ENCODE measurements at places on chromosomes 16 and 17.
A peak's percentile ranks its signal among the peaks of the same experiment; 100 is the strongest.

GRCh38 chr16:57755061-57755684 is 19.6 kb downstream of the KATNB1 start:
- no peak for DNase-seq

DNA sequence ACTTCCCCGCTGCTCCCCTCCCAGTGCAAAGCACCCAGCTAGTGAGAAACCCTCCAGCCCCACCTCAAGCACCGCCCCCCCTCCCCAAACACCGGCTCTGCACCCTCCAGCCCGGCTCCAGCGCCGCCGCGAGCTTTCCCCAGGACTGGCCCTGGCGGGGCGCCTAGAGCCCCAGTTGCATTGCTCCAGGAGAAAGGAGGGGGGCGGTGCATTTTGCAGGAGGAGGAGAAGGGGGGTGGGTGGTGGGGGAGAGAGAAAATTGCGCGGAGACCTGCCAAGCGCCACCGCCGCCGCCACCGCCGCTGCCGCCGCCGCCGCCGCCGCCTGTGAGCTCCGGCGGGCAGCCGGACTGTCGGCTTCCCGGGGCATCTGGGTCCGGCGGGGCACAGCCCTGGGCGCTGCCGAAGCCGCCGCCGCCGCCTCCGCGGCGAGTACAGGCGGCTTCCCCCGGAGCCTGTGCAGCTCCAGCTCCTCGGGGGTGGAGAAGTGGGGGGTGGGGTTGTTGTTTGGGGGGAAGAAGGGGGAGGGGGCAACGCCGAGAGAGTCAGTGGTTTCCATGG is 333 bp upstream of the NOG start:
- DNase-seq = no peak

DNA sequence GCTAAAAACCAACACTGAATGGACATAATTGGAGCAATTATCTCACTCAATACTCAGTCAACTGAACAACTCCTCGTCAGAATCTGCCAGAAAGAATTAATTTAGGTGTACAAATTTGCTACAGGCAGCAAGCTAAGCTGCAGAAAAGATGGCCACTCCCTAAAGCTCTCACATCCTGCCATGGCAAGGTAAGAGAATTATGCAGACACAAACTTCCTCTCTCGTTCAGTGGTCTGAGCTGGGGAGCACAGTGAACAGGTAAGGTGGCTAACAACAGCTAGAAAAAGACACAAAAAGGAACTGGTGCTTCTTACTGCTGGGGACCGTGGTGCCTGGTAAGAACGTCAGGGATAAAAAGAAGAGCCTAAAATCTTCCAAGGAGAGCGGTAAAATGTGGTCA is 74.9 kb upstream of the BCAR1 start:
- no peak for DNase-seq

GRCh38 chr16:78957317-78958100 is 643.0 kb downstream of the MAF start:
- DNase-seq = no peak

GRCh38 chr17:50513495-50513894 is 5.3 kb downstream of the MYCBPAP start:
- no peak for DNase-seq

GRCh38 chr17:44602390-44602789 is 45.1 kb downstream of the FZD2 start:
- DNase-seq = no peak

GRCh38 chr16:78395035-78395434 is 295.6 kb downstream of the WWOX start:
- no peak for DNase-seq

DNA sequence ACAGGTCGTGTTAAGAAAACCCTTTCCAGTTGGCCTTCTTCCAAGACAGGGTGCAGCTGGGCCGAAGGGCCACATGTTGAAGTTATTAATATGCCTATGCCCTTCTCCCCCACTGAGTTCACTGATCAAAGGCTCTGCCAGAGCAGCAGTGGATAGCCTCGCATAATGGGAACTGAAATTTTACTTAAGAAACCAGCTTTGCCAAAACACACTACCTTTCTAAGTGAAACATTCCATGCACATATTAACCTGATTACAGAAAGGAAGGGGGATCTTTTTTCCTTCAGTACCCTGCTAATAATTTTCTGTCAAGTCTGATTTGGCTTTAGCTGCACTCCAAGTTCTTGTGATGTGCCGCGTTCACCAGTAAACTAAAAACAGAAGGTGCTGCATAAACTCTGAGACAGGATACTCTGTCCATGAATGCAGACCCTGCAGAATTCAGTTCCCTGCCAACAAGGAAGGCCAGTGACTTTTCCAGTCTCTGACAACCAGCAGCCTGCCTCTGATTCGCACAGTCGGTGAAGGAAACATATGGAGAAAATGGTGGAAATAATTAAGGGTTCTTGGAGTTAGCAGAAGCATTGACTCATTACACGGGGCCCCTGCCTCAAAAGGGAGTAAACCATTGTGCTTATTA is 283.8 kb downstream of the ZFHX3 start:
- no peak for DNase-seq

- no peak for DNase-seq
Measured at GRCh38 chr16:25690552-25691143, 1.1 kb upstream of the HS3ST4 start.

- DNase-seq = no peak
Measured at GRCh38 chr16:65908568-65908967, 457.9 kb upstream of the CDH5 start.

- no peak for DNase-seq
Measured at GRCh38 chr16:12920739-12921138, 19.3 kb downstream of the SHISA9 start.

DNA sequence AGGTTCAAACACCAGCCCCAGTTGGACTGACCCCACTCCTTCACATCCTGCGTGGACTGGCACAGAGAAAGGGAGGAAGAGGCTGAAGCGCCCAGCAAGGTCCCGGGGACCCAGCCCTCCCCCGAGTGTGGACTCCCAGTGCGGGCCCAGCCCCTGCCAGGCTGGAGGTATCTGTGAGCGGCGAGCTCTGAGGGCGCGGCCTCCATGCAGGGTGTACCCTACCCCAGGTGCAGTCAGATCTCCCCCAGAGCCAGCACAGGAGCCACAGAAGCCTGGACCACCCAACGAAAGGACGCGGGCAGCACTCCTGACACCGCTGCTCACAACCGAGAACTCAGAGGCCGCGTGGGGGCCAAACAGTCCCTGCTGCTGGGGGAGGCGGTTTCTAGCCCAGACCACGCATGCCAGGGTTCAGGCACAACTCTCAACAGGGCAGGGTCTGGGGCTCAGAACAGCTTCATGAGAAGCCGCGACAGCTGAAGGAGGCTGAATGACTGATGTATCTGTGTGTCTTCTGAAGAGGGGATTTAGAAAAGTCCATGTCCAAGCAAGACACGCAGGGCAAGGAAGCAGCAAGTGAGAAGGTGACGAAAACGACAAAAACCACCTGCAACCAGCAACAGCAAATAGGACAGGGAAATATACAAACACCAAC is 8.5 kb downstream of the SLC38A10 start:
- no peak for DNase-seq

DNA sequence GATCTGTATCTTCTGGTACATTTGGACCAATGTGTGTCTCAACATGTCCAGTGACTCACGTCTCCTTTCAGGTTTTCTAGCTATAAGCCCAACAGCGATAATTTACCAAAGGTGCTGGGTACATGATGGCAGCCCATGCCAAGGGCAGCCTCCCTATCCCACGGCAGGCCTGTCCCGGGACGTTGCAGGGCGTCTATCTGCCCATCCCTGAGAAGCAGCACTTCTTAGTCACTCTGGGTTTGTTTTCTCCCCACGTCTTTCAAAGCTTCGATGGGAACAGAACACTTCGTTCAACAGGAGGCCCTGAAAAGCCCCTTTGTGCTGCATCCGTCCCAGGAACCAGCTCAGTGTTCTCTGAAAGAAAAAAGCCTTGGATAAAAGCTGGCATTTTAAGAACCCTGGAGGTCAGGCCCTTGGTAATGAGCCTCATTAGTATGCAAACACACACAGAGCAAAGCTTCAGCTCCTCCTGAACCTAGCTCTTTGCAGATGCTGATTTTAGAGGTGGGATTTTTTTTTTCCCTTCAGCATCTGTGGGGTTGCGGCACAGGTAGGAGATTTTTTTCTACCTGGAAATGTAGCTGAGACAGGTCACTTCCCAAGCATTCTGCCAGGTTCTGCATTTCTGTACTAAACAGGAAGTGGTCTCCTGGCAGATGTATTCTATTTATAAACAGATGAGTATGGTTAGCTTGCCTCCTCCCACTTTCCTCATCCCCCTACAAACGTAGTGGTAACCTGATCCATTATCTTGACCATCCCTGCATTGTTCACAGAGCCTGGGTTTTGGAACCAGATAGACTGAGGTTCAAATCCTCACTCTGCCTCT is 17.5 kb upstream of the MT4 start:
- DNase-seq = peak; percentile 10

- no peak for DNase-seq
Measured at GRCh38 chr17:41638941-41639340, 14.6 kb upstream of the KRT17 start.

DNA sequence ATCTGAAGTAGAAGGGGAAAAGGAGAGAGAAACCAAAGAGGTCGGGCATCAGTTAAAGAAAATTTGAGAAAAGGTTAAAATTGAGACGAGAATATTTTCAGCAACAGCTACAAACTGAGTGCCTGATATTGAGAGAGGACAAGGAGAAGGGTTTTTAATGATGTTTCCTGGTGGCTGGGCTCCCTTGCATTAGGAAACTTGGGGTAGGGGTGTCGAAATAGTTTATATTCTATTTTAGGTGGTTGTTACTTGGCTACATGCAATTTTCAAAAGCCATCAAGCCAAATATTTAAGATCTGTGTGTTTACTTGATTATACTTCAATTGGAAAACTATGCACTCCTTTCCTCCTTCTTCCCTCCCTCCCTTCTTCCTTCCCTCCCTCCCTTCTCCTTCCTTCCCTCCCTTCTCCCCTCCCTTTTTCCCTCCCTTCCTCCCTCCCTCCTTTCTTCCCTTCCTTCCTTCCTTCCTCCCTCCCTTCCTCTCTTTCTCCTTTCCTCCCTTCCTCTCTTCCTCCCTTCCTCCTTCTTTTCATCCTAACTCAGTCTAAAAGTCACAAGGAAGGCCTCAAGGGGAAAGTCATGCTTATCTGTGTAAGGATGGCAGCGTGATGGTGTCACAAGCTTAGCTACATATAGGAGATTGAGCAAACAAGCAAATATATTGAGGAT is 1.8 kb upstream of the APOH start:
- no peak for DNase-seq

GRCh38 chr17:79989106-79989835 is 46.4 kb downstream of the TBC1D16 start:
- DNase-seq = no peak

GRCh38 chr17:44981221-44981968 is 13.3 kb upstream of the C1QL1 start:
- DNase-seq = peak; percentile 27

DNA sequence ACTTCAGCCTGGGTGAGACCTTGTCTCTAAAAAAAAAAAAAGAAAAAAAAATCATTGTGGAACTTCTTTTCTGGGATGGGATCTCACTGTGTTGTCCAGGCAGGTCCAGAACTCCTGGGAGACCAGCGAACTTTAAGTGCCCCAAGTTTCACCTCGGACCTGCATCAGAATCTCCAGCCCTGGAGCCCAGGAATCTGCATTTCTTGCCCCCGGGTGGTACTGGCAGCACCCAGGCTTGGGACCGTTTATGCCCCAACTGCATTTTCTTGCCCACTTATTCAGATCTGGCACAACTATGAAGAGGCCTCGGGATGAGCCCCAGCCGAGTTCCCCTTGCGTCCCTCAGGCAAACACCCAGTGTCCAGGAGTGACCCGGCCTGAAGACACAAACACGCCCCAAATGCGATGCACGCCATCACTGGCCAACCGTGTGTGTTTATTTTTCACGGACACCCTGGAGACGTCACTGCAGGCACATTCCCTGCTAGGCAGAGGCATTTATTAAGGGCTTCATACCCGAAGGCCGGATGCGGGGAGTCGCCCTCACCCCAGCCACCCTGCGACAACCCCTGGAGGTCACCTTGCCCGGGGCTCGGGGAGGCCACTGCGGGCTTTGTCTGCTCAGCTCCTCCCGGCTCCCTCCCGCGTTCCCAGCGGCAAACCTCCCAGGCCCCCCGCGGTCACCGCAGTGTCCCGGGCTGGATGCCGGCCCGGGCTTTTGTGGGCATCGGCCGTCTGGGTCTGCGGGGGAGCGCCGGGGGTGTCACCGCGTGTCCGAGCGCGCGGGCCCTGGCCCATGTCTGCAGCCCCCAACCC is 684 bp upstream of the SPIRE2 start:
- peak; percentile 24 for DNase-seq

DNA sequence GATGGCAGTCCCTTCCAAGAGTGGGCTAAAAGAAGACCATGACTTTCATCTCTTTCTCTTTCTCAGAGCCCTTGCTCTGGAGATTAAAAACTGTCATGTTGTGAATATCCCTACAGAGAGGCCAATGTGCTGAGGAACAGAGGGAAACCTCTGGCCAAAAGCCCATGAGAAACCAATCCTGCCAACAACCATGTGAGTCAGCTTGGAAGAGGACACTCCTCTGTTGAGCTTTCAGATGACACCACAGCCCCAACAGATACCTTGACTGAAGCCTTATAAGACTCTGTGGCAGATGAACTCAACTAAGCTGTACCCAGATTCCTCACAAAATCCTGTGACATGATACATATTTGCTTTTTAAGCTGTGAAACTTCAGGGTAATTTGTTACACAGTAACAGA is 19.6 kb downstream of the CPPED1 start:
- DNase-seq = no peak

GRCh38 chr16:64196444-64196843 is 925.4 kb downstream of the CDH11 start:
- DNase-seq = peak; percentile 13

DNA sequence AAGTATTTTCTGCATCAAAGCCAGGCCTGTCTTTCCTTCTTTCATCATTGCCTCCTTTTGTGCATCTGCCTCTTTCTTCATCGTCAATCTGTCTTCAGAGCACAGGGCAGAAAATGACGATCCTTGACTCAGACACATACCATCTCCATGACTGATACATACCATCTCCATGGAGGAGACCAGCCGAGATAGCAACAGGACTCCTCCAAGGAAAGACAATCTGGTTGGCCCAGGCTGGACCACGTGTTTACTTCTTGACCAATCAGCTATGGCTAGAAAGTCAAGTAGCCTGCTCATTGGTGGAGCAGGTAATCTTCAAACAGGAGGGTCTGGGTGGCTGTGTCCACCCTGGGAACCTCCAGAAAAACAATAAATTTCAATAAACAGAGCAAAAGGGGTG is 164.6 kb downstream of the CPPED1 start:
- peak; percentile 18 for DNase-seq

GRCh38 chr17:8354236-8354635 is 14.6 kb downstream of the ODF4 start:
- DNase-seq = no peak

- DNase-seq = no peak
Measured at GRCh38 chr16:78437352-78437968, 338.0 kb downstream of the WWOX start.

All from AG09309 (cell line).